GM04503 (cell line): ENCODE measurements at places on chromosomes 7 and 10.
A peak's percentile ranks its signal among the peaks of the same experiment; 100 is the strongest.

DNA sequence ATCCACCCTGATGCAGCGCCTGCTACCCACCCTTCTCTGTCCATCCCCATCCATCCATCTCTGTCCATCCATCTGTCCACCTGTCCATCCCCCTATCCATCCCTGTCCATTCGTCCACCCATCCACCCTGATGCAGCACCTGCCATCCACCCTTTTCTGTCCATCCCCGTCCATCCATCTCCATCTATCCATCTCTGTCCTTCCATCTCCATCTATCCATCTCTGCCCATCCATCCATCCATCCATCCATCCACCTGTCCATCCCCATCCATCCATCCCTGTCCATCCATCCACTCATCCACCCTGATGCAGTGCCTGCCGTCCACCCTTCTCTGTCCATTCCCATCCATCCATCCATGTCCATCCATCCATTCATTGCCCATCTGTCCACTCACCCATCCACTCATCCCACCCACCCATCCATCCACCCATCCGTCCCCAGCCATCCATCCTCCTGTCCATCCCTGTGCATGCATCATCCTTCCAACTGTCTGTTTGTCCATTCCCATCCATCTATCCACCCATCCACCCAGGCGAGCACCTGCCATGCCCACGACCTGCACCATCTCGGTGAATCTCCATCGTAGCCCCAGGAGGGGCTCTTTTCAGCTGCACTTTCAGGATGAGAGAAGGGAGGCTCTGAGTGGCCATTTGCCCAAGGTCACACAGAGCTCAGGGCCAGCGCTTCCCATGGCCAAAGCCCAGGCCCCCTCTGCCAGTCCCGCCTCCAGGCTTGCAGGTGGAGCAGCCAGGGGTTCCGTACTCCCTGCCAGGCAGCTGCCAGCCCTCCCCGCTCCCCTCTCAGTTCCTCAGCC lies 137.4 kb downstream of the LHPP start:
- DNase-seq = no peak

GRCh38 chr10:112605063-112605462 lies 158.0 kb downstream of the VTI1A start:
- no peak for DNase-seq

DNA sequence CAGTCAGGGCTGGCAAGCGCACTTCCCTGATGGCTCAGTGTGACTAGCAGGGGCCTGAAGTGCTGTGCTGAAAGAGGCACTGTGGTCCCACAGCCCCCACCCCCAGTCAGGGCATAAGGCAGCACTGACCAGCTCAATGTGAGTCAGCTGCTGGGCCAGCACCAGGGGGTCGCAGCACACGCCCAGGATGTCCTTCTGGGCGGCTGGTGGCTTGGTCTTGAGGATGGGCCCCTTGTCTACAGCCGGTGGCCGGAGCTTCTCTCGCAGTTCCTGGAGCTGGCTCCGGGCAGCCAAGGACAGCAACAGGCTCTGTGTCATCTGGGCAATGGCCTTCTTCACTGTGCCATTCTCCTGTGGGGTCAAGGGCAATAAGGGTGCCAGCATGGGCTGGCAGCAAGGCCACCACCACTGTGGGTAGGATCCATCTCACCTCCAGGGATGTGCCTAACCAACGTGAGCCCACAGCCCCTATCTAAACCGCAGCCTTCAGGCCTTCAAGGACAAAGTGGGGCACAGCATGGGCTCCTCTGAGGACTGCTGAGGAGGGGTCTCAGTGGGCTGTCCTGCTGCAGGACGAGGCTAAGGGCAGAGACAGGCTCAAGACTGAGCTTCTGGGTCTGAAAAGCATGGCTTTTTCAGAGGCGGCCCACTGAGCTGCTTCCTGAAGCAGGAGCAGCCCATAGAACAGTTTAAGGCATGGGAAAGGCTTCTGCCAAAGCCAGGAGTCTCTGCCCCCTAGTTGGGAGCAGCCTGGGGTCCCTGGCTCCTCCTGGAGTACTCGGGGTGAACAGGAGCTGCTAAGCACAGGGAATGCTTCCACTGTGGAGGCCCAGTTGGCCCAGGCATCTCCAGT lies 62.5 kb downstream of the CSGALNACT2 start:
- DNase-seq = no peak

- DNase-seq = no peak
Observed at GRCh38 chr10:110848106-110848505, 23.6 kb upstream of the PDCD4 start.

GRCh38 chr10:19719284-19719683 lies 96.9 kb upstream of the PLXDC2 start:
- peak; percentile 8 for DNase-seq
